ENCODE measurements at places on chromosomes 16 and 17.

- no peak for DNase-seq
Measured at GRCh38 chr16:82264756-82265155, 94.7 kb upstream of the MPHOSPH6 start.

DNA sequence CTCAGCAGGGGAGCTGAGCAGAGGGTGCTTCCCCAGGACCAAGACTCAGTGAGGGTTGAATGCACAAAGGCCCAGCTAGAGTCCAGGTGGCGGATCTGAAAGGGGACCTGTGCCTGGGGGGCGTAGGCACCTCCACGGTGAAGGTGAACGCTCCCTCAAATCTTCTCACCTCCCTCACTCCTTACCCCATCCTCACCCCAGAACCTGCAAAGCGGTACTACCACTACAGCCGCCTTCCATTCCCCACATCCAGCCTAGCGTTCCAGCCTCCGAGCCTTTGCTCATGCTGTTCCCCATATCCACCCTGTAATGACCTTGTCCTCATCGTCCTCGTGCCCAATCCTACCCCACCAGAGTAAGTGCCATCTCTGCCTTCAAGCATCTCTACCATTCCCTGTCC, 30.6 kb downstream of the TRPV3 start:
- DNase-seq, result no peak

- no peak for DNase-seq
Measured at GRCh38 chr16:51035110-51035498, 116.0 kb downstream of the SALL1 start.

- no peak for DNase-seq
Measured at GRCh38 chr17:4534928-4535666, 20.1 kb downstream of the MYBBP1A start.

DNA sequence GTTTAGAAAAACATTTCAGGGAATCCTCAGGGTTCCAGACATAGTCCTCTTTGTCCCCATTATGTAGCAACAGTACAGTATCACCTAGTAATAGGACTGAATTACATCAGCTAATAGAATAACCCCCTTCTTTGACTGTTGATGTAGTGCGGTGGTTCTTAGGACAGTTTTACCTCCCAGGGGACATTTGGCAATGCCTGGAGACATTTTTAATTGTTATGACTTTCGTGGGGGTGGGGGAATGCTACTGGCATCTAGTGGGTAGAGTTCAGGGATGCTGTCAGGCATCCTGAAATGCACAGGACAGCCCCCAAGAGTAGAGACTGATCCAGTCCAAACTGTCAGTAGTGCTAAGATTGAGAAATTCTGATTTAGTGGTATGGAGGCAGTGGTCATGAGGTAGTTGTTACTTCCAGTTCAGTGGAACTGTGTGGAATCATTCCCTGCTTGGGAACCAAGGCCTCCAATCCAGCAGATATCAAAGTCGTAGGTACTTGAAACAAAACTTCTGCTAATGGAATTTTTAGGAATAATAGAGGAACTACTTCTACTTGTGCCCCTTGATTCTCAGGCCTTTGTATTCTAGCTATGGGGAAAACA, 20.3 kb downstream of the NF1 start:
- no peak for DNase-seq

DNA sequence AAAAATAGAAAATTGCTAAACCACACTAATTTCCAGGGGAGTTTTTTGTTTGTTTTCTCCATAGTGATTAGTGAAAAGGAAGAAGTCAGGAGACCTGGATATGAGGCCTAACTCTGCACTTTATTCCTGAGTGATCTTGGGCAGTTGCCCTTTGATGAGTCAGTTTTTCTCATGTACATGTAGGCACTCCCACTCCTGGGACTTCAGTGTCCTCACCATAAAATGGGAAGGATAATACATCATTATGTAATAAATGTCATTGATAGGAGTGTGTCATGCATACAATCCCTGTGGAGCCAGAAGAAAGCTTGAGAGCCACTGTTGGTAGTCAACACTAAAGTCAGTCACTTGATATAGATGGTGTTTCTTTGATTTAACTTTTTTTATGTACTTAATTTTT, 32.5 kb downstream of the WIPF2 start:
- DNase-seq, result no peak

DNA sequence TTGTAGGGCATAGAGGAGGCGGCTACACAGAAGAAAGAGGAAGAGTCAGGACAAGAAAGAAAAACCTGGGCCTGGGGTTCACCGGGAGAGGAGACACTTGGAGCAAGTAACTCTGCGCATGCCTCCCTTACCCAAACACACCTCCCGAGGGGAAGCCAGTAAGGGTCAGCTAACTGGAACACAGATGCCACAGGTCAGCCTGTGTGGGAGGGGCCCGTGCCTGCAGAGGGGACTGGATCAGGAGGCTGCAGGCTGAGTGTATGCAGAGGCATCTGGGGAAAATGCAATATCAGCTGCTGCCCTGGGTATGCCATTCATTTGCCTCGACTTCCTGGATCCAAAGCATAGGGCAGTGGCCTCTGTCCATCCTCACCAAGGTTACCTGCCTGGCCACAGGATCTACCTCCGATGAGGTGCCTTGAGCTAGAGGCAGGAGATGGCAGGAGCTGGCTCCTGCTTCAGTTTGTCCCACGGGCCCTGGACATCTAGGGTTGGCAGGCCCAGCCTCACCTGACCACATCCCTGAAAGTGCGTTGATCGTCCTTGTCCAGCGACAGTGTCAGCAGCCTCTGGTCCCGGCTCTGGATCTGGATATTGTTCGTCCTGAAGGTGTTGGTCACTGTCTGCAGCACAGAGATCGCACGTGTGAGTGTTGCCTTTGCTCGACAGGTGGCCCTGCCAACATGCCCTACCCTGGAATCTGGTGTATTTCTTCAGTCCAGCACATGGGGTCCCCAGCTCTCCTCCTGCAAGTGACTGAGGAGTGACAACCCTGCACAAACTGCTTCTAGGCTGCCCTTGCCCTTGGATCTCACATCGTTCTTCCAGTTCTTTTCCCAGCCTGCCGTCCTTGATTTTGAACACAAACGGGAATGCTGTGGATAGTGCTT, 4.6 kb upstream of the MFSD6L start:
- DNase-seq, result no peak

DNA sequence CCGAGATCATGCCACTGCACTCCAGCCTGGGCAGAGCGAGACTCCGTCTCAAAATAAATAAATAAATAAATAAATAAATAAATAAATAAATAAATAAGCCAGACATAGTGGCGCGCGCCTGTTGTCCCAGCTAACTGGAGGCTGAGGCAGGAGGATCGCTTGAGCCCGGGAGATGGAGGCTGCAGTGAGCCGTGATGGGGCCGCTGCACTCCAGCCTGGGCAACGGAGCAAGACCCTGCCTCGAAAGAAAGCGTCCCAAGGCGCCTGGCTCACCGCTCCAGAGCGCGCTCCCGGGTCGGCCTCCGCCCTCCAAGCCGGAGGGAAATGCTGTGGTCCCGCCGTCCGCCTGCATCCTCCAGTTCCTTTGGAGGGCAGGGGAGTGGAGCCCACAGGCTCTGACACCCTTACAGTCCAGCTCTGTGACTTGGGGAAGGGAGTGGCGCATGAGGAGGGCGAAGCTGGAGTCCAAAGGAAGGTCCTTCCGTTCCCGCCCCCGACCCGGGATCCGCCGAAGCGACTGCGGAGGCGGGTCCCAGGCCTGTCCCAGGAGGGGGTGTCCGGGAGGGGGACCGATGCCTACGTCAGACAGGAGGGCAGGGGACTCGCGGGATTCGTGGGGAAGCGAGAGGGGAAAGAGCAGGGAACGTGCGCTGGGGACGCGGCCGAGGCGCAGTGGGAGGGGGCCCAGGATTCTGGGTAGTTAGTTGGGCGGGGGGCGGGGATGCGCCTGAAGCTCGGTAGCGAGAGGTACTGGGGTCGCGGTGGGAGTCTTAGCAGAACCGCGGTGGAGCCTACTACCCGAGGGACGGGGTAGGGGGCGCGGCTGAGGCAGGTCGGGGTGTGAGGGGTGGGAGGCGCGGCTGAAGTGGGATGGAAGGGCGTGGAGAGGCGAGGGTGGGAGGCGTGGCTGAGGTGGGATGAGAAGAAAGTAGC, 8.4 kb upstream of the TRPV2 start:
- no peak for DNase-seq

GRCh38 chr16:80147026-80147655, 393.7 kb upstream of the DYNLRB2 start:
- no peak for DNase-seq

DNA sequence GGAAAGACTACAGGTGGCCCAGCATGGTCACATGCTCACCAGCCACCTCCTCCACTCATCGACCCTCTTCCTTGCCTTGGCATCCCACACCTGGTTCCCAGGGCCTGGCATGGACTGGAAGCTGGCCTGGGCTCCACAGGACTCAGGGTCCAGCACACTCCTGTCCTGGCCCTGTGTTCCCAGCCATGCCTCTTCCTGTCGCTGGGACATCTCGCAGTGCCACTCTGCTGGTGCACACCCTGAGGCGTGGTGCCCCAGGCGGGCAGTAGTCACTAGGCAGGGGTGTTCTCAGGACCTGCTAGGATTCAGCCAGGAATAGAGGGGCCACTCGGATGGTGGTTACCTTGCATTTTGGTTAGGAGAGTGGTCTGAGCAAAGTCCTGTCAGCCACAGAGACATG, 99.4 kb downstream of the AMFR start:
- DNase-seq, result no peak

DNA sequence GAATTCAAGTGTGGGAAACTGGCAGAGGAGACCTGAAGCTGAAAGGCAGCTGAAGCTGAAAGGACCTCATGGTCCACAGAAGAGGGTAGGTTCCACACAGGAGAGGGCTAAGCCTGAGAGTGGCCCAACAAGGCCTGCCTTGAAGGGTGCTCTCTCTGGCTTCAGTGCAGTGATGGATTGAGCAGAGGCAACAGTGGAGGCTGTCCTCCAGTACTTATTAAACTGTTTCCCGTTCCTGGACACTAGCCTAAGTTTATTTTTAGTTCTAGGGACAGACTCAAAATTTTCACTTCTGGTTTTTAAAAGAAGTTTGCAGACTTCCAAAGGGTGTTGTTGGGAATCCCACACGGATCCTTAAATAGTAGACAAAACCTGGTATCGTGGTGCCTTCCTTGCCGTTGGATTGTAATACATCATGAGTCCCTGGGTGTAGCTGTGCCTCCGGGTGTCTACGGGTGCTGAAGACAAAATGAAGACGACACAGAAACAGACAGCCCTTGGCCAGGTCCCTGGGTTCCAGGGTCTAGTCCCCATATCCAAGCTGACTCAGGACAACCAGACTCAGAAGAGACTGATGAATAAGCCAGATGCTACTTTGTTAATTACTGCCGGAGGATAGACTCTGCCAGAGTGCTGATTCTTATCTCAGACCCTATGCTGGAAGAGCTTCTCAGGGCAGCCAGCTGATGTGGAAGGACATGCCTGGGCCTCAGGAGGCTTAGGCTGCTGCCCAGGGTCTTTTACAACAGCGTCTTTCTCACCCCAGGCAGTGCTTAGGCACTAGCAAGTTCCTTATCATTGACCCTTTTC, 7.1 kb upstream of the CMTM4 start:
- DNase-seq, result no peak

GRCh38 chr16:50425648-50426047, 56.9 kb upstream of the BRD7 start:
- DNase-seq, result no peak

GRCh38 chr17:5711344-5711743, 127.0 kb upstream of the NLRP1 start:
- no peak for DNase-seq

GRCh38 chr16:72857834-72858664, 189.9 kb downstream of the ZFHX3 start:
- DNase-seq, result no peak

DNA sequence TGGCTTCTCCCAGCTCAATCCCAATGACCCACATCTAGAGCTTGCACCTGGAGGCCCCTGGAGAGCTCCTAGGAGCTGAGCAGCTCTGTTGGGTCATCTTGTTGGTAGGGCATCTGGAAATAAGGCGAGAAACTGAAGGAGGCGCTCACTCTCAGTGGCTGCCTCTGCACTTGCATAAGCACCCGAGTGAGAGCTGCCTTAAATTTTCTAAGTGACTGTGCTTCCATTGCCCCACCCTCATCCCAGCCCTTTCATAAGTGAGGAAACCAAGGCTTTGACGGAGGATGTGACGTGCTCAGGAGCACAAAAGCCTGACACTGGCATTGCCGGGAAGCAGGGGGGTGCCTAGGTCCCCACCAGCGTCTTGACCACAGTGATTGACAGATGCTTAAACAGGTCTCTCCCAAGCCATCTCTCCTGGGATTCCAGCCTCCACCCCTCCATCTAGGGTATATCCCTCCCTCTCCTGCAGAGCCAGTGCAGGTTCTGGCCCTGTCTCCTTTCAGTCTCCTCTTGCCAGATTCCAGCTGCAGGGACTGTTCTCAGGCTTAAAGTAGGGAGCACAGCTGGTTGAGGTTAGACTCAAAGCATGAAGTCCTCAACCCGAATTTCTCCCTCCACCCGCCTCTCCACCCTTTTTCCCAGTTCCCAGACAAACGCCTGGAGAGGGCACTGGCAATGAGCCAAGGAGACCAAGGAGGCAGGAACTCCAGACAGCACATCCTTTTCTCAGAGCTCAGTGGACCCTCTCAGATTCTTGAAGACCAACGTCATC, 113.7 kb downstream of the IRX5 start:
- DNase-seq, result no peak

GRCh38 chr17:2936771-2937321, 126.6 kb downstream of the OR1D5 start:
- no peak for DNase-seq

DNA sequence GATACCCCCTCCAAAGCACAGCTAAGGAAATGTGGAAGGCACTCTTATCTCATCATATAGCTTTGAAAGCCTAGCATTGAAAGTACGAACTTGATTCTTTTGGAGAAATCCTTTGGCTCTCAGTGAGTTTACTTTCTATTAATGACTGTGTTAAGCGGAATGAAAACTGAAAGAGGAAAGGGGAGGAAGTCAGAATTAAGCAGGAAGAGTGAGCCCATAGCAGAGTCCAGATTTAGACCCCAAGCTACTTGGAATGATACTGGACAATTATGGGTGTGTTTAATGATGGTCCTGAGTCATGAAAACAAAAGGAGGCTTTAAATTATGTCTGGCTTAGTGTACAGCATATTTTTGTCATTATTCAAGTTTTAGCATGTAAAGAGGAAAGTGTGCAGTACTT, 42.2 kb downstream of the TENT4B start:
- DNase-seq, result no peak

DNA sequence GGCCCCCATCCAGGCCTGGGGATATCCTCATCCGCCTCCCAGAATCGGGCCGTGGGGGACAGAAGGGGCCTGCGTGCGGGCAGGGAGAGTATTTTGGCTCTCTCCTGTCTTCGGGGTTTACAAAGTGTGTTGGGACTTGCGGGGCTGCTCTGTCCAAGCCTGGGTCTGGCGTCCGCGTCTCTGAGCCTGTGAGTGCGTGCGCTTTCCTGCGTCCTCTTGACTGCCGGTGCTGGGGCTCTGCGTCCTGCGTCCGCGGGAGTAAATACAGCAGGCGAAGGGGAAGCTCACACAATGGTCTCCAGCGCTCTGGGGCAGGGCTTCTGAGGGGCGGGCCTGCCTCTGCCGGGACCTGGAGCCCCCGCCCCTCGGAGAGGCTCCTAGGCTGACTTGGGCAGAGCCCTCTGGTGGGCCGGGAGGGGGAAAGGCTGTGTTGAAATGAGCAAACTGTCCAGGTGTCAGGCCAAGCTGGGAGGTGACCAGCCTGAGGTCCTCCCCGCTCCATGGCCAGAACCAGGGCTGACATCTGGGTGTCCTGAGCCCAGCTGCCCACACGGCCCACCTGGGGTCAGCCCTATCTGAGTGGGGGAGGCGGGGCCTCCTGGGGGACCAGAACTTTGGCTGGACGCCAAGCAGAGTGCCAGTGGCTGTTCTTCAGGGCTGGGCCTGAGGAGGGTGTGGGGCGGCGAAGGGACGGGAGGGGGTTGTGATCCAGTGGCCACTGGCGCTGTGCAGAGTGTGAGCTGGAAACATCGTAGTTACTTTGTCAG, 233.6 kb downstream of the SEC14L1 start:
- peak; percentile 79 for DNase-seq

Measured in activated gamma-delta T cell treated with Interleukin-2 at 50 U/mL for 16 hours (primary cell).